ENCODE measurements at places on chromosomes 12 and 14. TPM values are rescaled to one million over a fixed set of nuclear protein-coding genes. Genes with fewer than 3 reads are reported as not detected.

DNA sequence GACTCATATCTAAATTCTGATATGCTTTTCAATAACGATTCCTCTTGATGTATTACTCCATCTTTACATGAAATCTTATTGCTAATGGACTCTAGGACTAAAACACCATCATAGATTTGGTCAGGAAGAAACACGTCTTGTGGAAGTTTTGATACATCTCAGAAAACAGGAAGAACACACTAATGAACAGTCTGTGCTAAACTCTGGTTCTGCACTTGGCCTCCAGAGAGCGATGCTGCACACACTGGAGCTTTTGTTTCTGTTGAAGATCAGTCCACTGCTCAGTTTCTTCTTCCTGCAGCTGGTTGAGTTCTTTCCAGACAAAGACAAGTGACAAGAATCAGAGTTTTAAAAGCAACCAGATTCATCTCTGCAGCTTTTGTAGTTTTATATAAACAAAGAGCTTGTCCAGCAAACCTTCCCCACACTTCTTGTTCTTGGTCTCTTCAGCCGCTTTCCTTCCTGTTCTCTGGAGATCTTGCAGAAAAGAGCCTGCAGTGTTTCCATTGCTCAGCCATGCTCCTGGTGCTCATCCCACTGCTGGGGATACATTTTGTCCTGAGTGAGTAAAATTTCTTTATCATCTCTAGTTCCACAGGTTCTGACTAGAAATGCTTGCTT, 229.1 kb upstream of the OR4E1 start:
- no peaks in the 10 kb centered on the region for H3K27me3 ChIP-seq
- peak overlapping the region; percentile 28 for H3K27ac ChIP-seq
- no peak for DNase-seq
- no peak overlapping the region for H3K4me3 ChIP-seq
- no peaks in the 10 kb centered on the region for H3K4me1 ChIP-seq
- H3K36me3 ChIP-seq: no peaks in the 10 kb centered on the region

DNA sequence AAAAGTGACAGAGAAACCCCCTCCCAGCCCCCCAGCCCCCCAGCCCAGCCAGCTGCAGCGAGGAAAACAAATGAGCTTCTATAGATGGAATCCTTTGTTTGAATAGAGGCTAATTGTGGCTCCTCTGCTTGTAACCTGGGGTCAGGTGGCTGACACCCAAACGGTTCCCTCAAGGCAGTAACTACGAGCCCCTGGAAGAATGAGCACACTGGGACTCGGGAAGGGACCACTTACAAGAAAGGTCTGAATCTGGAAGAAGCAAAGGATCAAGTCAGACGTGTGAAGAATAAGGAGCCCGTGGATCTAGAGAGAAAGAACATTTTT, 108.7 kb upstream of the FUT8 start:
- no peak for DNase-seq
- H3K27me3 ChIP-seq: no peaks in the 10 kb centered on the region
- no peaks in the 10 kb centered on the region for H3K36me3 ChIP-seq
- no peaks in the 10 kb centered on the region for H3K4me1 ChIP-seq

DNA sequence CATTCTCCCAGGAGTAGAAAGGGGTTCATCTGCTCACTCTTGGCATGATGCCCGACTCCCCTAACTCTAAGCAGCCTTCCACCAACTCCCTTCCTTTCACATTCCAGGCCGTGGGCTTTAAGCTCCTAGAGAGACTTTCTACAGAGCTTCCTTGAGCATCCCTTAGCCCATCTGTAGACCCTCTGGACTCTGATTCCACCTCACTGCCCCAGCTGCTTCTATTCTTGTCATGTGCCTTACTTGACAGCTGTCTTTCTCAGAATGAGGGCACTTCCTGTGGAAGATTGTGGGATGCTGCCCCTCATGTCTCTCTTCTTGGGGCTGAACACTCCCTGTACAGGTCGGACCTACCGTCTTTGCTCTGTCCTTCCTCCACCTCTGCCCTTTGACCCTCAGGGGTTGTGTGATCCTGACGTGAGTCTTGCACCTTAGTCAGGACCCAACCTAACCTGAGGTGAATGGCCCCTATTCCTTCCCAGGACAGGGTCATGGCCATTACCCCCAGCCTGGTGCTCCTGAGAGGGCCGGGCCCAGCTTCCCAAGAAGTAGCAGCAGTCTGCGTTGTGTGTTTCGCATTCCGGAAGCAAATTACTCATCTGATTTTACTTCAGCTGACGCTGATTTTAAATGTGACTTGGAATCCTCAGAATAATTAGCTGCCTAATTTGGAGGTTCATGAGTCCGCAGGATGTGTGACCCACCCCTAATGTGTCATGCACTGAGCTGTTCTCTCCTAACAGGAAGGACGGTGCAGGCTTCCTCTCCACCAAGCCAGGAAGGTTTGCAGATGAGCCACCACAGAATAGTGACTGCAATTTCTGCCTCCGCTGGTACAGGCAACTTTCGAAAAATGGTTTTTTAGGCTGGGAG, 2.7 kb upstream of the GALNT6 start:
- no peak overlapping the region for H3K4me3 ChIP-seq
- H3K27ac ChIP-seq: no peak overlapping the region
- H3K36me3 ChIP-seq: no peaks in the 10 kb centered on the region
- DNase-seq: no peak
- no peaks in the 10 kb centered on the region for H3K4me1 ChIP-seq

DNA sequence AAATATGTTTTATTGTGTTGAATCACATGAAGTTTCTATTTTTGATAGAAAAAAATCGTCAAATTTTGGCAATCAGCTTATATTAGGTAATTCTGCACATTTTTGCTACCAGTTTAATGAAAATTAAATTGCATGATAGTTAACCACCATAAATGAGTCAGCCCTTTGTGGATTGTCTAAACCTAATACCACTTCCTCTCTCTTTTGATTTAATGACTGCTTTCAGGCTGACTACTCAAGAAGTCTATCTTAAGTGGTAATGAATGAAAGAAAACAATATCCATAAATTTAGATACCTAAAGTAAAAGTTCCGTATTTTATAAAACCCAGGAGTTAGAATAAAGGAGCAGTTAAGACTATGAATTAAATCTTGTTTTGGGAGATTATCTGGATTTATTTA, 450.5 kb downstream of the TMEM117 start:
- DNase-seq: no peak
- H3K4me1 ChIP-seq: peaks cover 7% of the 10 kb centered on the region
- H3K36me3 ChIP-seq: no peaks in the 10 kb centered on the region
- H3K4me3 ChIP-seq: no peak overlapping the region
- no peaks in the 10 kb centered on the region for H3K27me3 ChIP-seq

DNA sequence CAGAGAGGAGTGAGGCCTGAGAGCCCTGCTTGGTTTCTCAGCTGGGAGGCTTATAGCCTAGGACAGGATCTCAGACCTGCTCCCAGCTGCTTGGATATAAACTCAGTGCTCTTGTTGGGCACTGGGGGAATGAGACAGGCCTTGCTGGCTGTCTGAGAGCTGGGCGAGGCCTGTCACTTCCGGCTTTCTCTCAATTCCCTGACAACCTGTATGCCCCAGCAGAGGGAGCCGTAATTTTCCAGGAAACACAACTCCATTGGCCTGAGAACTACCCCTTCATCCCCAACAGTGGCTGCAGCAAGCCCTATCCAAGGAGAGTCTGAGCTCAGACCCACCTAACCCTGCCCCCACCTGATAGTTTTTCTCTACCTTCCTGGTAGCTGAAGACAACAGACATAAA, 258.3 kb upstream of the STXBP6 start:
- H3K4me1 ChIP-seq: no peaks in the 10 kb centered on the region
- no peak overlapping the region for H3K27ac ChIP-seq
- DNase-seq: no peak
- no peak overlapping the region for H3K4me3 ChIP-seq
- H3K36me3 ChIP-seq: no peaks in the 10 kb centered on the region

- no peaks in the 10 kb centered on the region for H3K27me3 ChIP-seq
- peaks cover 23% of the 10 kb centered on the region for H3K4me1 ChIP-seq
- H3K4me3 ChIP-seq: peak overlapping the region; percentile 22
- peak overlapping the region; percentile 77 for H3K27ac ChIP-seq
- no peaks in the 10 kb centered on the region for H3K36me3 ChIP-seq
Observed at GRCh38 chr14:22822016-22822570, 6.9 kb upstream of the SLC7A7 start.

DNA sequence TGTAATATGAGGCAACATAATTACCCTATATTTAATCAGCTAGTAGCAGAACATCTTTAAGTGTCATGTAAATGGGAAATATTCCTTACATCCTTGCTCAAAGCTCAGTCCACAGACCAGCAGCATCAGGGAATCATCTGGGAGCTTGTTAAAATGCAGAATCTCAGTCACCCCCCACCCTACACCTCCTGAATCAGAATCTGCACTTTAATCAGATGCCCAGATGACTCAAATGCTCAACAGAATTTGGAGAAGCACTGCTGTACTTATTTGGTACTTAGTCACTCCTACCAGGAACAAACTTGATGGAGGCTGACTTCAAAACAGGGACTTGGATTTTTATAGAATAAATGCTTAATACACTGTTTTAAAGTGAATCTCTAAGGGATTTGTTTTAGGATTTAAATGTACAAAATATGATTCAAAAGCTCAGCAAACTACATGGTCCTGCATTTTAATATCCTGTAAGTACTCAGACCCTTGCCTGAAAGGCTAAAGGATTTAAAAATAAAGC, 96.5 kb downstream of the ARMH4 start:
- no peaks in the 10 kb centered on the region for H3K4me1 ChIP-seq

DNA sequence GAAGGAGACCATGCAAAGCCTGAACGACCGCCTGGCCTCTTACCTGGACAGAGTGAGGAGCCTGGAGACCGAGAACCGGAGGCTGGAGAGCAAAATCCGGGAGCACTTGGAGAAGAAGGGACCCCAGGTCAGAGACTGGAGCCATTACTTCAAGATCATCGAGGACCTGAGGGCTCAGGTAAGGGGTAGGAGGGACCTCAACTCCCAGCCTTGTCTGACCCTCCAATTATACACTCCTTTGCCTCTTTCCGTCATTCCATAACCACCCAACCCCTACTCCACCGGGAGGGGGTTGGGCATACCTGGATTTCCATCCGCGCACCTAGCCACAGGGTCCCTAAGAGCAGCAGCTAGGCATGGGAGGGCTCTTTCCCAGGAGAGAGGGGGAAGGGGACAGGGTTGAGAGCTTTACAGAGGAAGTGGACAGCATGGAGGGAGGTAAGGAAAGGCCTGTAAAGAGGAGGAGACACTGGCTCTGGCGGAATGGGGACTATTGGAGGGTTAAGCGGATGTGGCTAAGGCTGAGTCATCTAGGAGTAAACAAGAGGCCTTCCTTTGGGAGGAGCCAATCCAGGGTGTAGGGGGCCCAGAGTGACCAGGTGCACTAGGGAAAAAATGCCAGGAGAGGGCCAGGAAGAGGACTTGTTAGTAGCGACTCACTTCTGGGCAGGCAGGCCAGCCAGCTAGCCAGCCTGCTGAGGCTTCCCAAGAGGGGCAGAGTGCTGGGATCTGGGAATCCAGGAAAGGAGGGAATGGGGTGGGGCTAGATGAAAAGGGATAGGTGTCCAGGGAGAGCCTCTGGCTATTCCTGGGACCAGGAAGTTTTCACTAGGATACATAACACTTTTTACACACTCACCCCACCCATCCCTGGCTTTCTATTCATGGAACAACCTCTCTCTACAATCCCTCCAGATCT, 754 bp downstream of the KRT18 start:
- no peaks in the 10 kb centered on the region for H3K36me3 ChIP-seq
- peak overlapping the region; percentile 57 for H3K27ac ChIP-seq
- H3K4me1 ChIP-seq: peaks cover 10% of the 10 kb centered on the region
- peak overlapping the region; percentile 43 for H3K4me3 ChIP-seq

GRCh38 chr12:132181570-132182200, 37.4 kb downstream of the NOC4L start:
- no peak overlapping the region for H3K27ac ChIP-seq
- peaks cover 33% of the 10 kb centered on the region for H3K27me3 ChIP-seq
- no peaks in the 10 kb centered on the region for H3K36me3 ChIP-seq
- H3K4me3 ChIP-seq: no peak overlapping the region
- H3K4me1 ChIP-seq: no peaks in the 10 kb centered on the region

DNA sequence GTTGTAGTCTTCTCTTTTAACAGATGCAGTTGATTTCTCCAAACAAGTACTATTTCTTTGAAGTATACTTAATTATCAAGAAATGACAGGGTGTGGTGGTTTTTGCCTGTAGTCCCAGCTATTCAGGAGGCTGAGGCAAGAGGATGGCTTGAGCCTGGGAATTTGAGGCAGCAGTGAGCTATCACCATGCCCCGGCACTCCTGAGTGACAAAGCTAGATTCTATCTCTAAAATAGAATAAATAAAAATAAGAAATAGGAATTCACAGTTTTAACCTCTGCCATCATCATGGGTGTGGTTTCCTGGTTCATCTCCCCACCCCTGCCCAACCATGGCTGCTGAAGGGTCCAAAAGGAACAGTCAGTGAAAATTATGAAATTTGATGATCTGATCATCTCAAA, 290.2 kb upstream of the FLRT2 start:
- H3K36me3 ChIP-seq: no peaks in the 10 kb centered on the region
- H3K4me1 ChIP-seq: peaks cover 15% of the 10 kb centered on the region
- no peak for DNase-seq
- no peaks in the 10 kb centered on the region for H3K27me3 ChIP-seq
- no peak overlapping the region for H3K4me3 ChIP-seq

- DNase-seq: no peak
- H3K4me1 ChIP-seq: peaks cover 32% of the 10 kb centered on the region
- H3K36me3 ChIP-seq: no peaks in the 10 kb centered on the region
- peak overlapping the region; percentile 76 for H3K27ac ChIP-seq
Observed at GRCh38 chr14:54609576-54609975, 42.6 kb downstream of the SAMD4A start.

DNA sequence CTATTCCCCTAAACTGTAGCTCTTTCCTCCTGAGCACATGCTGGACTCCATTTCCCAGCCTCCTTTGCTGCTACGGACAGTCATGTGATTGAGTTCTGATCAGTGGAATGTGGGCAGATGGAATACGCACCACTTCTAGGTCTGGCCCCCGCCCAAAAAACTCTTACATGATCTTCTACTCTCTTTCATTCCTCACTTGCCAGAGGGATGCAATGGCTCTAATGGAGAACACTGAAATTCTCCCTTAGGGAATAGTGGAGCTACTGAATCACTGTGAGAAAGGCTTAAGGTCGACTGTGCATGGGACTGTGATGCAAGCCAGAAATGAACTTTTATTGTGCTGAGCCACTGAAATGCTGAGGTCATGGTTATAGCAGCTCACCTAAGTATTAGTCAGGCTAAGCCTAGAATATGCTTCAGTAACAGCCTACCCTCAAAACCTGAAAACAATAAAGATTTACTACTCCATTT, 13.0 kb upstream of the TMED2 start:
- H3K4me1 ChIP-seq: no peaks in the 10 kb centered on the region
- H3K27me3 ChIP-seq: no peaks in the 10 kb centered on the region
- no peaks in the 10 kb centered on the region for H3K36me3 ChIP-seq
- H3K27ac ChIP-seq: no peak overlapping the region
- peak; percentile 86 for DNase-seq

DAO gene
- total RNA-seq: not detected

STON2 gene
- 12.2 TPM for total RNA-seq

ZDHHC22 gene
- total RNA-seq: 1.9 TPM

CERS5 gene
- 22.8 TPM for total RNA-seq

TSHR gene
- total RNA-seq: not detected

KRT72 gene
- total RNA-seq: not detected

Data from sigmoid colon (tissue), 7 donors.